Forelimb muscle (tissue), 1 donor: ENCODE measurements at places on chromosomes 1 and 21. TPM values are rescaled to one million over a fixed set of nuclear protein-coding genes. Genes with fewer than 3 reads are reported as not detected.

The CA6 gene
- not detected for polyA plus RNA-seq

The OPN3 gene
- polyA plus RNA-seq: 15.3 TPM

The TRABD2B gene
- polyA plus RNA-seq: 3.8 TPM

The ZBTB17 gene
- 24.9 TPM for polyA plus RNA-seq

The SDE2 gene
- 13.3 TPM for polyA plus RNA-seq

The EXOC8 gene
- polyA plus RNA-seq: 6.6 TPM

The CFAP107 gene
- polyA plus RNA-seq: 0.99 TPM

The AMY1A gene
- not detected for polyA plus RNA-seq

The TEKT2 gene
- polyA plus RNA-seq: 0.24 TPM
